ENCODE measurements at places on chromosomes 5 and 9.

DNA sequence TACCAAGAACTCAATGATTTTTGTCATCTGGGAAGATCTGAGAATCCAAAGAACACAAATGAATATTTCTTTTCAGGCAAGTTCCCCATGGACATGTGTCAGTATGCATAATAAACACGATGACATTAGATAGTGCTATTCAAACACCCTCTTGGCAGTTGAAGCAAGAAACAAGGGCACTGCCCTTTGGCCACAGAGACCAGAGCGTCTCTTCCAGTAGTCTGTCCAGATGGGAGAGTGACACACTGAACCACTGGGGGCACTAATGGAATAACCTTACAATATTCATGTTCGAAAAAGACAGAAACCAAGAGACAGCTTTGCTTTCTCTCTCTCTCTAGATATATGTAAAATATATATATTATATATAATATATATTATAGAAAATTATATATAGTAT is 301.9 kb downstream of the CTNND2 start:
- no peak for DNase-seq

- no peak for DNase-seq
Measured at GRCh38 chr9:87592554-87593358, 95.1 kb downstream of the DAPK1 start.

DNA sequence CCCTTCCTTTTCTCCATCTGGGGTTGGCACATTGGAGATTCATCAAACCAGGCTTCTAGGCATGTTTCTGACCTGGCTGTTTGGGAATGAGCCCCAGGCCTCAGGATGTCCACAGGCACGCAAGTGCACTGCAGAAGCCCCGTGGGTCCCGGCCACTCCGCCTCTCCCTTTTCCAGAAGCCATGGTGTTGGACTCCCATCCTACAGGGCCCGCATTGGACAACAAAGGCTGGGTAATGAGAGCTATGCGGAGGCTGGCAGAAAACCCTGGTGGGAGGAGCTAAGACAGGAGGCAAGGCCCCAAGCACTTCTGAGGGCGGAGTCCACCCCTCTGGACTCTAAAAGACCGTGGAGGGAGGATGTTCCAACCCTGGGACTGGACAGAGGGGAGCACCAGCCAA is 160.6 kb downstream of the OLFM1 start:
- no peak for DNase-seq

DNA sequence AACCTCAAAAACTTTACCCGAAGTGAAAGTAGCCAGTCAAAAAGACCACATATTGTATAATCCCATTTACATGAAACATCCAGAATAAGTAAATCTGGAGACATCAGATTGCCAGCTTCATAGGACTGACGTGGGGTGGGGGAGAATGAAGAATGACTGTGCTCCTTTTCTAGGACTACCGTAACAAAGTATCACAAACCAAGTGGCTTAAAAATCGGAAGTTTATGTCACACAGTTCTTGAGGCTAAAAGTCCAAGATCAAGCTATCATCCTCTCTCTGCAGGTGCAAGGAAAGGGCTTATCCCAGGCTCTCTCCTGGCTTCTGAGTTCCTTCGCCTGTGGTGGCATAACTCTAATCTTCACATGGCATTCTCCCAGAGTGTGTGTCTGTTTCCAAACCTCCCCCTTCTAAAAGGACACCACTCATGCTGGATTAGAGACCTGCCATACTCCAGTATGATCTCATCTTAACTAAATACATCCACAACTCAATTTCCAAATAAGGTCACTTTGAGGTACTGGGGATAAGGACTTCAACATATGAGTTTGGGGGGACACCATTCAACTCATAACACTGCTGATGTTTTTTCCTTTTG is 25.5 kb downstream of the ADAM19 start:
- no peak for DNase-seq

DNA sequence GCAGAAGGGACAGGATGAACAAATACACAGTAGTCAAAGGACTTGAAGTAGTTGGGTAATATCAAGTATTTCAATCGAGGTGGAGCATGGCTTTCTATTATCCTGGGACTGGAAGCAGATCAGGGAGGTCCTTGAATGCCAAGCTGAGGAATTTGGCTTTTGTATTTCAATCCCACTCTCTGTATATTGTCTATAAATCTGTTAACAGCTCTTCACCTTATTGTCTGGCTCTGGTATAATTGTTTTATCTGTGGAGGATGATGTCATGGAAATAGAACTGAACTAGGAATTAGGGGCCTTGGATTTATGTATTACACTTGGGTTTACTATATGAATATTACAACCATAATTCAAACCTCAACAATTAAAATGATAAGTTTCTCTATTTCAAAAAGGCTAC is 6.3 kb upstream of the ADAMTSL1 start:
- no peak for DNase-seq

- no peak for DNase-seq
Measured at GRCh38 chr5:83726912-83727311, 6.3 kb upstream of the HAPLN1 start.

- DNase-seq: no peak
Measured at GRCh38 chr9:126704157-126704891, 90.6 kb downstream of the LMX1B start.

DNA sequence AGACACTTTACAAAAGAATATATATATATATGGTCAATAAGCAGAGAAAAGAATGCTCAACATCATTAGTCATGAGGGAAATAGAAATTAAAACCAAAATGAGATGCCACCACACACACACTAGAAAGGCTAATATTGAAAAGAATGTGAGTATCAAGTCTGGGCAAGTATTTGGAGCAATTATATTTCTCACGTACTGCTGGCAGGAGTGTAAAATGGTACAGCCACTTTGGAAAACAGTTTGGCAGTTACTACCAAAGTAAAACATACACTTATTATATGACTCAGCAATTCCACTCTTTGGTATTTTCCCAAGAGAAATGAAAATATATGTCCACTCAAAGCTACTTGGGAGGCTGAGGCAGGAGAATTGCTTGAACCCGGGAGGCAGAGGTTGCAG is 29.8 kb downstream of the NEUROG1 start:
- no peak for DNase-seq

- no peak for DNase-seq
Measured at GRCh38 chr9:92576175-92576574, 40.4 kb upstream of the ECM2 start.

- no peak for DNase-seq
Measured at GRCh38 chr5:35183556-35183955, 46.7 kb downstream of the PRLR start.

DNA sequence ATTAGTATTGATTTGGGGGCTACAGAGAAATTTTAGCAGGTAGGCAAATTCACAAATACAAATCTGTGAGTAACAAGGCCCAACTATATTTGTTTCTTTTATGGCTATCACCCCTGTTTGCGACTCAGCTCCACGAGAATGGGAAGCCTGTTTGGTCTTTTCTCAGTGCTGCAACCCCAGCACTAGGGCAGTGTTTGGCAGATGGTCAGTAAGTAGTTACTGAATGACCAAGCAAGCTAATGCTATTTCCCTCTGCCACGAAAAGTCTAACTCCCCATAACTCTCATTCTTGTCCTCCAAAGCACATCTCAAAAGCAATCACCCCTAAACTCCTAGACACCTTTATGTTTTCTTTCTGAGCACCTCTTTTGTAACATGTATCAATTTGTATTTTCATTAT is 245.6 kb downstream of the DNAH5 start:
- DNase-seq: no peak

- DNase-seq: peak; percentile 15
Measured at GRCh38 chr9:97954550-97954989, 16.6 kb upstream of the HEMGN start.

- DNase-seq: no peak
Measured at GRCh38 chr9:75482566-75482965, 394.3 kb downstream of the OSTF1 start.

DNA sequence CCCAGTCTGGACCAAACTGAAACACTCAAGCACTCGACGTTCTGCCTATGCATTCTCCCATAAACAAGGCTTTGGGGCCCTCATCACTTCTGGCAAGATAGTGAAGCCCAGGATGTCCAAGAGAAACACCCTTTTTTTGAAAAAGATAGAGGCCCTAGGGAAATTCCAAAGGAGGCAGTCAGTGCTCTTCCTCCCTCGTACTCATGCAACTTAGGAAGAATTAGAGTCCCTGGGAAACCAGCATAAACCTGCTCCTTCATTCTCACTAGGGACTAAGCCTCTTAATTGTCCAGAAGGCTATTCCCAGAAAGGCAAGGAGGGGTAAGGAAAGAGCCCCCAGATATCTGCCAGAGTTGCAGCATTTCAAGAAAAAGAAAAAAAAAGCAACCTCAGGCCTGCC is 7.8 kb upstream of the RUSC2 start:
- DNase-seq: no peak

All from suppressor macrophage treated with lipopolysaccharide for 4 hours (primary cell).